ENCODE measurements at places on chromosomes 3 and 15. TPM values are rescaled to one million over a fixed set of nuclear protein-coding genes. Genes with fewer than 3 reads are reported as not detected.

CFAP100 gene
- total RNA-seq = not detected

SAMMSON gene
- total RNA-seq = not detected

STRIT1 gene
- not detected for total RNA-seq

EIF2B5 gene
- total RNA-seq = 20.4 TPM

CYP1A2 gene
- not detected for total RNA-seq

SNTN gene
- not detected for total RNA-seq

APOD gene
- total RNA-seq = 5.5 TPM

GPR171 gene
- total RNA-seq = not detected

ENTPD3 gene
- not detected for total RNA-seq

FBXL2 gene
- total RNA-seq = 13.8 TPM

SKOR1 gene
- under 0.01 TPM for total RNA-seq

VGLL3 gene
- 43.0 TPM for total RNA-seq

C3orf62 gene
- 0.71 TPM for total RNA-seq

ESYT3 gene
- total RNA-seq = 0.58 TPM

DZIP1L gene
- 13.8 TPM for total RNA-seq

LEKR1 gene
- 0.58 TPM for total RNA-seq

P3H2 gene
- 19.3 TPM for total RNA-seq

CCDC80 gene
- 318 TPM for total RNA-seq

ZNF80 gene
- total RNA-seq = not detected

CLDN18 gene
- not detected for total RNA-seq

GPR176 gene
- 93.1 TPM for total RNA-seq

CCR1 gene
- total RNA-seq = 0.29 TPM

TRPM1 gene
- not detected for total RNA-seq

CX3CR1 gene
- total RNA-seq = not detected

GOLGA6B gene
- total RNA-seq = not detected

CHDH gene
- not detected for total RNA-seq

GOLGA8J gene
- not detected for total RNA-seq

CELSR3 gene
- total RNA-seq = 0.86 TPM

GRK7 gene
- not detected for total RNA-seq

TGM5 gene
- not detected for total RNA-seq

IREB2 gene
- total RNA-seq = 16.1 TPM

OR5K2 gene
- total RNA-seq = not detected

TM6SF1 gene
- total RNA-seq = 3.4 TPM

WDR49 gene
- not detected for total RNA-seq

CTXN2 gene
- not detected for total RNA-seq

GASK1A gene
- 1.1 TPM for total RNA-seq

CMTM8 gene
- total RNA-seq = 0.18 TPM

TRIM42 gene
- total RNA-seq = not detected

TF gene
- not detected for total RNA-seq

CLDN16 gene
- total RNA-seq = 0.35 TPM

WDR72 gene
- total RNA-seq = not detected

NPAP1 gene
- total RNA-seq = not detected

TLR9 gene
- total RNA-seq = not detected

GPR149 gene
- not detected for total RNA-seq

CHRFAM7A gene
- total RNA-seq = not detected

ANKDD1A gene
- 1.7 TPM for total RNA-seq

XPC gene
- total RNA-seq = 42.0 TPM

IL17RC gene
- 65.7 TPM for total RNA-seq

FAM81A gene
- 0.29 TPM for total RNA-seq

FGF12 gene
- total RNA-seq = under 0.01 TPM

LSG1 gene
- total RNA-seq = 13.8 TPM

ROBO2 gene
- total RNA-seq = not detected

SLC6A20 gene
- not detected for total RNA-seq

ISY1 gene
- total RNA-seq = 32.0 TPM

GCNT3 gene
- not detected for total RNA-seq

NPTN gene
- 148 TPM for total RNA-seq

All from myometrial cell (primary cell).